Pancreas (tissue), 10 donors: ENCODE measurements at places on chromosomes 3 and 15.
A peak's percentile ranks its signal among the peaks of the same experiment; 100 is the strongest.

GRCh38 chr3:111846039-111846438 is 13.0 kb upstream of the PHLDB2 start:
- no peak for DNase-seq

DNA sequence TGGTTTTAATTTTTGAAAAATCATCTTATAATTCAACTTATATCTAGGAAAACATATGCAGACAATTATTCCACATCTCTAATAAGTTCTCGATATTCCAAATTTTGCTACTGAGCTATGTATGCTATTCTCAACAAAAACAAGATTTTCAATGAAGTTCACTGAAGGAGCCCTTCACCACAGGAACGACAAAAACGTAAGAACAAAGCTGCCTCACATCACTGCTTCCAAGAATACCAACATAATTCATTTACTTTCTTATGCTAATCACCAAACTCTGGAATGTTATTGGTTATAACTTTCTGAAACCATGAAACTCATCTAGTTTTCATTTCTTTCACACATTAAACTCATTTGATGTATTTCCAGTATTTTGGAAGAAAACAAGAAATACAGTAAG is 49.7 kb downstream of the GNB4 start:
- no peak for DNase-seq

GRCh38 chr15:51634591-51635198 is 12.1 kb upstream of the DMXL2 start:
- no peak for DNase-seq

GRCh38 chr3:34363881-34364280 is 565.5 kb downstream of the PDCD6IP start:
- DNase-seq = no peak

DNA sequence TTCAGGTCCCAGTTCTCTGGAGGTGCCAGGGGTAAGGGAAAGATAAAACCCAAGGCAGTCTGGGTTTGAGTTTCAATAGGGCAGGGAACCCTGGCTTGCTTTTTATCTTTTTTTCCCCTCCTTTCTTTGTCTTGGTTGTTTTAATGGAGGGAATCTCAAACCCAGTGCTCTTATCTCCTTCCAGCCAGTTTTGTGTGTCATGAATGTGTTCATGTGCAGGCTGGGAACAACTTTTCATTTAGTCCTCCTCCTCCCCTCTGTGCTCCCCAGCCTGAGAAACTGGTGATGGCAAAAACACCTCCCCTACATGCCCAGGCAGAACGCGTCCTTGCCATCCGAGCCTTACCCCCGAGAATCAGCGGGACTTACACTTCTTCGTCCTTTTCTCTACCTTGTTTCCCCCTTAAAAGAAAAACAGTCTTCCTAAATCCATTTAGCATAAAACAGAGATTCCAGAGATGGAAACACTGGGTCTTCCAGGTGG is 10.9 kb downstream of the SEMA3G start:
- DNase-seq = no peak

- no peak for DNase-seq
Observed at GRCh38 chr3:88046766-88047165, 12.0 kb downstream of the CGGBP1 start.

GRCh38 chr15:20356444-20356910 is 185.1 kb downstream of the GOLGA6L6 start:
- peak; percentile 83 for DNase-seq

DNA sequence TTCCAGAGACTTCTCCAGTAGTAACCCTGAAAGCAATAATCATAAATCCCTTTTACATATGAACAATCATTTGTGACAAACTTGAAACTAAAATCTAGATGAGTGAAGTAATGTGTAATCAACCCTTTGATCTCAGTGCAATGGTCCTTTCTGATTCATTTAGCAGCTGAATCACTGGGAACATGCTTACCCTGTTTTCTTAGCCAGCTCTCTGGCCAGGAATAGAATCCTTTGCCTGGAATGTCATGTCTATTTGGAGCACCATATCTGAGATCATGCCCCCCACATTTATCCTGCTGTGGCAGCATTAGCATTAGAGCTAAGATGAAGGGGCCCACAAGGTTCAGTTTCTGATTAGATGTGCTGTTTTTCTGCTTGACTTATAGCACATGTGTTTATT is 309.8 kb downstream of the OXSM start:
- DNase-seq = no peak

DNA sequence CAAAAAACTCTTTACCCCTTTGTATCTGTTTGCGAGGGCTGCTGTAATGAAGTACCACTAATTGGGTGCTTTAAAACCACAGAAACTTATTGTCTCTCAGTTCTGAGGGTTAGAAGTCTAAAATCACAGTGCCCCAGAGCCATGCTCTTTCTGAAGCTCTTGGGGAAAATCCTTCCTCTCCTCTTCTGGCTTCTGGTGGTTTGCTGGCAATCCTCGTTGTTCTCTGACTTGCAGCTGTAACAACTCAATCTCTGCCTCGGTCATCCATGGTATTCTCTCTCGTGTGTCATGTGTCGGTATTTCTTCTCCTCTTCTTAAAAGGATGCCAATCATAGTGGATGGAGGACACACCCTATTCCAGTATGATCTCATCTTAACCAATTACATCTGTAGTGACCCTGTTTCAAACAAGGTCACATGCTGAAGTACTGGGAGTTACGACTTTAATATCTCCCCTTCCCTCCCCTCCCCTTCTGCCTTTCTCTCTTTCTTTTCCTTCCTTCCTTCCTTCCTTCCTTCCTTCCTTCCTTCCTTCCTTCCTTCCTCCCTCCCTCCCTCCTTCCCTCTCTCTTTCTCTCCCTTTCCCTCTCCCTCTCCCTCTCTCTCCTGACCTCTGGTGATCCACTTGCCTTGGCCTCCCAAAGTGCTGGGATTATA is 6.5 kb upstream of the ARL8B start:
- no peak for DNase-seq

DNA sequence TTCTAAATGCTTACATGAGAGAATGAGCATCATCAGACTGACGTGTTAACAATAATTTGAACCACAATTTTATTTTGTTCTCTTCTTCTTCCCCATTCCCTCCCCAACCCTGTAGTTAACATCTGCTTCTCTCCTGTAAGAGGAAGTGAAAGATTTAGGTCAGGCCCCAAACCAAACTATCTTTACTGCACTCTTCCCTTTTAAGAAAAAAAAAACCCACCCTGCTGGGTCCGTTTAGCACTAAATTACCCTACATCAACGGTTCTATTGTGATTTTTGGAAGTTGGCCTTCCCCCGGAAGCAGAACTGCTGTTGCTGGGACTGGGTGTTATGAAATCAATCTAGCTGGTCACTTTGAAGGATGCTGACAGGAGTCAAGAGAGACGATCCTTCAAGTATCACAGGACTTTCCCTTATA is 49.4 kb downstream of the NFKBIZ start:
- no peak for DNase-seq

DNA sequence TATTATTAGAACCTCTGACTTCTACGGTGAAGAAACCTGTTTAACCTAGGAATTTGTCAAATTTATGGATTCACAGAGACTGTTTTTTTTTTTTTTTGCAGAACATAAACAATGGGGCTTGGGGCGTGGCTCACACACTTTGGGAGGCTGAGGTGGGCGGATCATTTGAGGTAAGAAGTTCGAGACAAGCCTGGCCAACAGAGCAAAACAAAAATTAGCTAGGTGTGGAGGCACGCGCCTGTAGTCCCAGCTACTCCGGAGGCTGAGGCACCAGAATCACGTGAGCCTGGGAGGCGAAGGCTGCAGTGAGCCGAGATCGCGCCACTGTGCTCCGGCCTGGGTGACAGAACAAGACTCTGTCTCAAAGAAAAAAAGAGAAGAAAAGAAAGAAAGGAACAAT is 3.0 kb downstream of the ZBTB11 start:
- no peak for DNase-seq

GRCh38 chr3:14235003-14235911 is 56.6 kb downstream of the LSM3 start:
- no peak for DNase-seq

GRCh38 chr3:40779039-40779438 is 254.3 kb downstream of the ZNF621 start:
- DNase-seq = no peak

DNA sequence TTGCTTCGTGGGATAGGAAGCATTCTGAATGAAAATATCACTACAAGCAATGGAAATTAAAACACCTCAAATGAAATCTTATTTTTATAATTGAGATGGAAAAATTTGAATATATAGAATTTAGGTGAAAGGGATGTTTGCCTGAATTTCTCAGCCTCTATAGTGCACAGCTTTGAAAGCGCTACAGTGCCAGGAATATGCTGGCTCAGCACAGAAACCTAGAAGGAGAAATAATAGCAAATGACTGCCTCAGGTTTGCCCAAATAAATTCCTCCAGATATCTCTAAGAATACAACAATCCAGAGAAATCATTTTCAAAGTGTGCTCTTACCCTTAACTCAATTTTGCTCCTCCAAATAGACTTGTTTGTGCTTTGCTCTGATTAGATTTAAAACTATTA is 141.1 kb upstream of the ZNF385D start:
- DNase-seq = no peak

DNA sequence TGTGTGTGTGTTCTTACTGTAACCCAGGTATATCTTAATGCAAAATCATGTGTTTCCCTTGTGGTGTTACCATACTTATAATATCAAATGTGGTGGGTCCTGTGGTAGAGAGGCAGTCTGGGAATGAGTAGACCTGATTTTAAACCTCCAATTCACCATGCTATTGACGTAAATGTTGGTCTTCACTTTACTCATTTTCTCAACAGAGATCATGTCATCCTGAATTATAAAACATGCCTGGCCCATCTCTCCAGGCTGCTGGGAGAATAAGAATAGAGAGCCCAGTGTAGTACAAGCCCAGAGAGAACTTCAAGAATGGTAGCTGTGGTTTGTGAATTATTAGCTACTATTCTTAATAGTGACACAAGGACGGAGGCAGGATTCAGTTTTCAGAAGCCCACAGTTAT is 88.1 kb downstream of the MBNL1 start:
- no peak for DNase-seq

- no peak for DNase-seq
Observed at GRCh38 chr15:45129651-45130129, at the start of the genes DUOX1 and DUOXA1. DUOX1 (plus strand) TSS chr15:45129994; CDS start chr15:45131967, 1,973 bp downstream. DUOXA1 (minus strand) TSS chr15:45129879; CDS start chr15:45123014, 6,865 bp downstream.

- DNase-seq = no peak
Observed at GRCh38 chr3:72102112-72102616, 317.2 kb upstream of the PROK2 start.

DNA sequence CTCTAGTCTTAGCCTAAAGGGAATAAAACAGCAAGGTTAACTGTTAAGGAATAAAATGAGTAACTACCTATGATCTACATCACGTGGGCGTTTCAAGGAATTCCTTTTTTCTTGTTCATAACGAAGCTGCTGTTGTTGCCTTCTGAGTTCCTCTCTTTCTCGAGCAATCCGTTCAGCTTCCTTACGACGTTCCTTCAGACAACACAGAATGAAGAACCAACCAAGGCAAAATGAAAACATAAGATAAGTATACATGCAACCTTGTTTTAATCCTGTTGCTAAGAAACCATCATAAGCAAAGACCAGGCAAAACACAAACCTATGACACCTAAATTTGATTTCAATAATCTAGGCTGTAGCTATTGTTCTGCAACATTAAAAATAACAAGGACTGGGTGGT is 44.1 kb downstream of the SLTM start:
- no peak for DNase-seq

- DNase-seq = no peak
Observed at GRCh38 chr3:137222736-137223225, 265.0 kb downstream of the IL20RB start.

DNA sequence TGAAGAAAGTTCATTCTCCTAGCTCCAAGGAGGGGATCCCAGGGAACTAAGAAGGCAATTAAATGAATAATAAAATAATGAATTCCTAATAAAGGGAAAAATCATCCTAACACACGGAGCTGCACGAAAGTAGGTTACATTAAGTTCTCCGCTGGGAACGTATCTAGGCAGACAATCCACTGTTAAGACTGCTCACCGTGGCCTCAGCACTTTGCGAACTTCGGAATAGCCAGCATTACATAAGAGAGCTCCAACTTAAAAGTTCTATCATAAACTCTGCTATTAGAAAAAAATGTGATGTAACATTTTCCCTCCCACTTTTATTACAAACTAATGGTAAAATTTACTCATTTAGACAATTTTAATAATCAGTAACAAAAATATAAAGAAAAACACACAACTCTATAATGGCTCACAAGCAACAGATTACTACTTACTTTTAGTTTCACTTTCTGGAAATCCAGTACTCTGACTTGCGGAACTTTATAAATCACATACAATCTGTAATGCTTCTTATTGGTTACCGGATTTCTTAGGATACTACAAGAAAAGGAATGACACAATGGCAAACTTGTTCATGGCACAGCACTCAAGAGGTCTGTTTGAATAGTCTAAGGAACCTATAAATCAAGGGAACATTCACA is 8.5 kb downstream of the SNRPA1 start:
- DNase-seq = no peak

DNA sequence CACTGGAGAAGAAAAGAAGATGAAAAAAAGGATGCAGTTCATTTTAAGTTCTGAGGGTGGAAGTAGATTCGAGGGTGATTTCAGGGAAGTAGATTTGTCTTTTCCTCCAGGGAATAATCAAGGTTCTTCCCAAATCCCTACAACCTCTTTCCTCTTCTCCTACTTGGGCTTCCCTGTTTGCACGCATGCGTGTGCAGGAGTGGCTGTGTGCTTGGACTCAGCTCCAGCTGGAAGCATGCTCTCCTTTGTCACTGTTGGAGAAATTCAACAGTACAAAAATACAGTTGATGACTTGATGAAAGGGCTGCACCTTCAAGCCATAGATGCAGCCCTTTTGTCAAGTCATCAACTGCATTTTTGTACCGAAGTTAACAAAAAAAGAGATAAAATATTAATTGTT is 3.8 kb downstream of the OR5K2 start:
- no peak for DNase-seq

GRCh38 chr3:32056559-32057290 is 49.7 kb upstream of the GPD1L start:
- DNase-seq = no peak

DNA sequence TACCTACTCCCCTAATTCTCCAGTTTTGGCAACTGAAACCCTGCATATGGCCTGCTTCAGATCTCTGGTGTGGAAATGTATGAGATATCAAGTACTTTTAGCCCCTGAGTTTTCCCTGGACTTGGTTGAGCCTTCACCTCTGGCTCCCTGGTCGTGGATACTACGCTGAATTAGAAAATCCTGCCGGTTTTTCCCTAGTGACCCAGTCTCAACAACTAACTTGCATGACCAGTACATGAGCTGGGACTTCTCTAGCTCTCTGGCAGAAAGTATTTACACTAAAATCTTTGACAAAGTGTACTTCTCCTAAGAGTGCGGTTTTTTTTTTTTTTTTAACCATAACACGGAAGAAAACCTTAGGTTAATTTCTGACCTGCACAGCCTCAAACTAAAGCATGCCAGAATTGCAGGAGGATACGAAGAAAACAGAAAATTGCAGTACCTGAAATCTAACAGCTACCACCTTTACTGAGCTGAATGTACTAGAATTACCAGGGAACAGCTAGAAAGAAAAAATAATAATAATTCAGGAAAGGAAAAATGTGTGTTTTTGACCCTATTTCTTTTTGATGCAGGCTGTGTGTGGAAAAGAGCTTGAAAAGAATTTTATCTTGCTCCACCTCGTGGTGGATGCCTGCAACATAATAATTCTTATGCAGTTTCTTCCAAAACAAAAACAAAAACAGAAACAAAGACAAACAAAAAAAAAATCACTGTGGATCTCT is 165.6 kb downstream of the GMNC start:
- no peak for DNase-seq
